ENCODE measurements at places on chromosomes 5 and 9.

DNA sequence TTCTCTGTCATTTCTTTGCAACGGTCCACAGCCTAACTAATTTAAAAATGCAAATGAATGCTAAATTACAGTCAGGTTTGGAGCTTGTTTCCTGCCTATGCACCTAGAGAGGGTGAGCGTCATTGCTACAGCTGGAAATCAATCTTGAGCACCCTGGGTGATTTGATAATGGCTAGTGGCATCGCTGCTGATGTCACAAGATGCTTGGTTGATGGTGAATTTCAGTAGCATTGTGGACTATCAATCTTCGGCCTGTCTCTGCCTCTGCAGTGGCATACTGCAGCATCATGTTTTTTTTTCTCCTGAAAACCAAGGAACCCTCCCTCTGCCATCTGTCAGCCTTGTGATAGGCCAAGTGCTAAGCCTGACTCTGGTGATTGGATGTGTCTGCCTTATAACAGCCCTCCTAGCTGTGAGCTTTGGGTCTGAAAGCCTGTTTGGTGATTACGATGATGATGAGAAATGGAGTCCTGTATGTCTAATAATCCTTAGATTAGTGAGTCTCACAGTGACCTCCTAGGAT, 75.3 kb downstream of the NMUR2 start:
- no peak for DNase-seq

DNA sequence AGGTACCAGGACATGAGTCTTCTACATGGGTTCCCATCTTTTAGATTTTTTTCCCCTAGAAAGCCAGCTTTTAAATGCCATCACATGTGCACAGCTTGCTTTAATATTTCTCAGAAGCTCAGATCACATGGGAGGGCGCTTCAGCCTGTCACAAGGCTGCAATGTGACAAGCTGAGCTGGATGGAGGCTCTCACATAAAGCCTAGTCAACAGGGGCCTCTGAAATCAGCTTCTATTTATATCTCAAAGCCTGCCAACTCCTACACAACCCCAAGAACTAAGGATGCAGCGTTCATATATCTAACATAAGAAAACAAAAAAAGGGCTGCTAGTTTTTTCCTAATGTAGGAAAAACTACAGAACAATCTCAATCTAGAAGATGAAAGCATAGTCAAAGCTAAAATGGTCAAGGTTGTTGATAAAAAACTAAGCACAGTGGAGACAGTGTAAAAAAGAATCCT, 2.3 kb downstream of the ZFAND5 start:
- no peak for DNase-seq

GRCh38 chr9:9750719-9751118, 862.1 kb downstream of the PTPRD start:
- no peak for DNase-seq

- no peak for DNase-seq
Measured at GRCh38 chr5:152332716-152333460, 72.2 kb downstream of the NMUR2 start.

DNA sequence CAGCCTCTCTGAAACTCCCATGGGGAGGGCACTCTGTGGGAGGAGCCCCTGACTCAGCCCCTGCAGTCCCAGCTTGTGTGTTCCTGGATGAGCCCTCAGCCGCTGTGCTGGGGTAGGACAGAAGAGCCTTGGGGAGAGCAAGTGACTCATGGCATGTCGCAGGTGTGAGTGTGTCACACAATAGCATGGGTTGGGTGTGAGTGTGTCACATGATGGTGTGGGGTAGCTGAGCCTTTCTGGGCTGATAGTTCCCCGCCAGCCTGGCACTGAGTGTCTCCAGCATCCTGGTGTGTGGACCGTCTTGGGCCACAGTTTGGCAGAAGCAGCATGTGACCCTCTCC, 83.4 kb downstream of the PHF2 start:
- no peak for DNase-seq

DNA sequence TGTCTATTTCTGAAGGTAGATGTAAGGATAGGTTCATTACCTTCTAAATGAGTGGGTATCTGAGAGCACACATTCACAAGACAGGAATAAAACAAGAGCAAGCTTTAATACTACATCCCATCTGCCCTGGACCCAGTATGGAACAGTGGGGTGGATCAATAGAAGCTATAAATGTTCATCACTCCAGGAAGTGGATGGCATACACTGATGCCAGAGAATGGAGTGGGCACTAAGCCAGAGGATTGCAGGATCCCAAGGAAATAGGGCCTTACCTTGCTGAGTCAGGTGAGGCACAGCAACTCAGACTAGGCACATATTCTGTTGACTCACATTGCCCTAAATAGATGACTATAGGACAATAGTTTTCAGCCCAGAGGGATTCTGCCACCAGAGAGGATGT, 21.3 kb upstream of the COX7C start:
- DNase-seq = no peak

GRCh38 chr5:32574540-32575175, 10.7 kb upstream of the SUB1 start:
- DNase-seq = no peak

- no peak for DNase-seq
Measured at GRCh38 chr9:17574342-17574741, 4.5 kb upstream of the SH3GL2 start.

DNA sequence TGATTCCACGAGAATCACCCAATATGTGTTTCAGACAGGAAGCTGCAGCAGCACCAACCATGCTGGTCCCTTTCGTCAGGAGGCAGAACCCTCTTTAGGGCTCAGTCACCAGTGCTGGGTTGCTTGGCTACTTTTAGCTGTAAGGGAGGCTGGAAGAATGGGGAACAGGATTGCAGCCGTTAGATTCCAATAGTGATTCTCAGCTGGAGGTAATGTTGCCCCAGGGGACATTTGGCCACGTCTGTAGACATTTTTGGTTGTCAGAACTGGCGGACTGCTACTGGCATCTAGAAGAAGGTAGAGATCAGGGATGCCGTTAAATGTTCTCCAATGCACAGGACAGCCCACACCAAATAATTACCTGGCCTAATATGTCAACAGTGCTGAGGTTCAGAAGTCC, 81.8 kb downstream of the ANKRD33B start:
- no peak for DNase-seq

GRCh38 chr5:89276566-89277305, 393.8 kb upstream of the MEF2C start:
- DNase-seq = no peak

DNA sequence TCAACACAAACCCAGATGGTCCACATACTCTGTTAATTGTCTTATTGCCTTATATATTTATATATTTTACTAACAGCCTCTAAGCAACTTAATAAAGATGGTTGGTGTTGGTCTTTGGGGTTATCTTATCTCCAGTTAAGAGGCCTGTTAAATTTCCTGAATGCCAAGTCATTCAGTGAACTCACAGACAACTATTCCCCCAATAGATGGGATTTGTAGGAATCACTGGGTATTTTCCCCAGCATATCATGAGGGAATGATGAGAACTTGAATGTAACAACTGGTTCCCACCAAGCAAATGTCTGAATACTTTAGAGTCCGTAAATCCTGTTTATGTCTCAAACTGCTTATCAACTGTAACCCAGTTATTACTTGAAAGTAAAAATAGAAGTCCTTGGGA, 42.7 kb upstream of the RETREG1 start:
- DNase-seq = no peak

GRCh38 chr5:68745448-68745847, 348.4 kb upstream of the SLC30A5 start:
- no peak for DNase-seq

- DNase-seq = no peak
Measured at GRCh38 chr5:125140220-125140619, 393.8 kb upstream of the ZNF608 start.

DNA sequence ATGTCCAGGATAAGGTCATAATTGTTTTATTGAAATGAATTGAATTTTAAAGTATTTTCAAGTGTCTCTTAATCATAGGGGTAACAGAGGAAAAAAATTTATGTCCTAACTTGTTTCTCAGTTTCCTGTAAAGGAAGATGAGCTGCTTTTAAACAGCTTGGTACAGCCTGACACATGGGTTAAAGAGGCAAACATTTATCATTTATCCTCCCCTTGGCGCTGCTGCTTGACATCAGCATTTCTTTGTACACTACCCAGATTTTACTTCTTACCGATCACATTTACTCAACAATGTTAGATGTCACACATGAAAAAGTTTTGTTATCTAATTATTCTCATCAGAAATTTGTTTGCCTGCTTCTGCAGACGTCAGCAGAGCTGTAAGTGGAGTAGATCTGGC, 79.4 kb upstream of the CTSL start:
- no peak for DNase-seq

DNA sequence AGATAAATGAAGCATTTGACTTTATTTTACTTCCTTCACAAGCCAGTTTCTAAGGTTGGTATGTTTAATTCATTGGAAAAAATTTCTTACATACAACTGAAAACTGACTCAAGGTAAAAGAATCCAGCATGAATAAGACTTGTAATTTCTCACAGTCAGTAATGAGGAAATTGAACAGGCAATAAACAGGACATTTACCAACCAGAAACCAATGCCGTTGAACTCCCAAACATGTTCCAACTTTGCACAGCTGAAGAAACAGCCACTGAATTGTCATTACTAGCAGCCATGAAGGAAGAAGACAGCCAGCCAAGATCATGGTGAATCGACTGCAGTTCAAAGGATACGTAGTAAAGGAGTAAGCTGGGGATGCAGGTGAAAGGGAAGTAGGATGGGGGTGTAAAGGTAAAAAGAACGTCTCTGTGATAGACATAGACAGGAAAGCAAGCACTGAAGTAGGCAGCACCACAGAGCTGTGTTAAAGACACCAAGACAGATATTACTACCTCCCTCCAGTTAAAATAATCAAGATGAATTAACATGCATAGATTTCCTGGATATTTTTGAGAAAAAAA, 21.3 kb upstream of the SLC12A2 start:
- no peak for DNase-seq

- DNase-seq = no peak
Measured at GRCh38 chr5:145859897-145860296, 12.9 kb downstream of the GRXCR2 start.

GRCh38 chr5:133881576-133882388, 86.6 kb downstream of the C5orf15 start:
- no peak for DNase-seq

DNA sequence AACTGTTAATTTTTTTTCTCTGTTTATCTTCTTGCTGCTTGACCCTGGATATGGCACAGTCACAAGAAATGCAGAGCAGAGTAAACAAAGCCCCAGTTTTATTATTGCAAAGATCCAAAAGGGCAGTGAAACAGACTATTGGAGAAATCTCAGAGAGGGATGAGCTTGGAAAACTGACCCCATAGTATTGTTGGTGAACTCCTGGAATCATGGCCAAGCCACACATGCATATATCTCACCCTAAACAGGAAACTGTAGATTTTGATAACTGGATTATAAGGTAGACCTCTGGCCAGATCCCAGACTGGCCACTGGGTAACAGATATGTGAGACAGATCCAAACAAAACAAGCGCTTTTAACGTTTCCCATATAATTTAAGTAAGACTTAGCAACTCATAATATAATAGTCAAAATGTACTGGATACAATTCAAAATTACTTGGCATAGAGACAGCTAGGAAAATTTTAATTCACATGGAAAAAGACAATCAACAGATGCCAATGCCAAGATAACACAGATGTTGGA, 263.5 kb upstream of the SEMA6A start:
- DNase-seq = no peak

DNA sequence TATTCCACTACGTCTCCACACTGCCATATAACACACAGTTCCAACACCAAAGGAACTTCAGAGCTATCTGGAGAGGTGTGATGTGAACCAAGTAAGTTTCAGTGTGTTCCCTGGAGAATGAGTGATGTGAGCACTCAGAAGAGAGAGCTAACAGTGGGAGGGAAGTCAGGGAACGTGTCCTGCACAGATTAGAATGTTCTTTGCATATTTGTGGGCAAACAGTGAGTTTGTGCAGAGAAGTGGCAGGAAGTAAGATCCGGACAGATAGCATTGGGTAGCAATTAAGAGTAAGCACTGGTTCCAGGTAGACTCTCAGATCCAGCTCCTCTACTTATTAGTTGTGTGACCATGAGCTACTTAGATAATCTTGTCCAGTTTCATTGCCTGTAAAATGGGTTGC, 206.4 kb downstream of the PDZD2 start:
- no peak for DNase-seq

GRCh38 chr9:88313364-88314220, 74.7 kb upstream of the SPIN1 start:
- DNase-seq = no peak

- DNase-seq = no peak
Measured at GRCh38 chr5:169095410-169095960, 205.5 kb downstream of the SLIT3 start.

- DNase-seq = no peak
Measured at GRCh38 chr5:156560002-156560401, 233.0 kb downstream of the SGCD start.
